ENCODE measurements at places on chromosomes 2 and 18.

GRCh38 chr2:134919341-134920210, 954 bp downstream of the CCNT2 start:
- peak; percentile 36 for DNase-seq

DNA sequence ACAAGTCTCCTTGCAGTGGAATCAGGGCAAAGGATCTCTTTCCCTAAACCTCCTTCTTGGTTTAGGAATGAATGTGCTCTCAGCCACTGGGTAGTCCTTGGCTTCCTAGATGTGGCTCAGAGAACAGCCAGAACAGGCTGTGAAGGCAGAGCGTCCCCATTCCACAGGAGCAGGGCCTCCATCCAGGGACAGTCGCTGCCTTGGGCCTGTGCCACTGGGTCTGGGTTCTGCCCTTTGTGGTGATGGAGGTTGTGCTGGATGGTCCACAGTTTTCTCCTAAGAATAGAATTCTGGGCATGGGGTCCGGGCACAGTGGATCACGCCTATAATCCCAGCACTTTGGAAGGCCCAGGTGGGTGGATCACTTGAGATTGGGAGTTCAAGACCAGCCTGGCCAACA, 516.5 kb upstream of the RAB6C start:
- no peak for DNase-seq

DNA sequence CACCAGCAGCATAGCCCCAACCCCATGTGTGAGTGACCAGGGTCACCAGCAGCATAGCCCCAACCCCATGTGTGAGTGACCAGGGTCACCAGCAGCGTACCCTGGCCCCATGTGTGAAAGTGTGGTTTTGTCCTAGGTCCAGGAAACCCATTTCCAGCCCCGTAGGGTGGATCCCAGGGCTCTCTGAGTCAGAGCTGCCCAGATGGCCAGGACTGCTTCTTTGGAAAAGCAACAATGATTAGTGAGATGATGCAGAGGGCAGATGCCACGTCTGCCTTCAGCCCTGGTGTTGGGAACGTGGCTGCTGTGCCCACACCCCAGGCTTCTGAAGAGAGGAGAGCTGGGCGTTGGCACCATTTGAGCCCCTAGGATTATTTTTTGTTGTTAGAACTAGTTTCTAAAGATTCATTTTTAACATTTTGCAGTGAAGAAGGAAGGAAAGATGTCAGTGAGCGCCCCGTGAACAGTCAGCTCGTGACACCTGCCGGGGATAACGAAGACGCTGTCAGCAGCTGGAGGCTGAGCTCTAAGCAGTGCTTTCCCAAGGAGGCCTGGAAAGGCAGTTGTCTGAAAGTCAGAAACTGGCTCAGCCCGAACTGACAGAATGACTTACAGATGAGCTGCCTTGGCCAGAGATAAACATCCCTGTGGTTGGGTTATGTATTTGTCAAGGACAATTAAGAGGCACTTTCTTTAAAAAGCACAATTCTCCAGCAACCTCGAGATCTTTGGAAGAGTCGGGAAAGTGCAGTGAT, 32.1 kb upstream of the KCNG2 start:
- DNase-seq: no peak

GRCh38 chr2:98039085-98039756, 43.5 kb upstream of the TMEM131 start:
- DNase-seq: no peak

- DNase-seq: no peak
Measured at GRCh38 chr2:216555274-216555673, 56.6 kb downstream of the RPL37A start.

DNA sequence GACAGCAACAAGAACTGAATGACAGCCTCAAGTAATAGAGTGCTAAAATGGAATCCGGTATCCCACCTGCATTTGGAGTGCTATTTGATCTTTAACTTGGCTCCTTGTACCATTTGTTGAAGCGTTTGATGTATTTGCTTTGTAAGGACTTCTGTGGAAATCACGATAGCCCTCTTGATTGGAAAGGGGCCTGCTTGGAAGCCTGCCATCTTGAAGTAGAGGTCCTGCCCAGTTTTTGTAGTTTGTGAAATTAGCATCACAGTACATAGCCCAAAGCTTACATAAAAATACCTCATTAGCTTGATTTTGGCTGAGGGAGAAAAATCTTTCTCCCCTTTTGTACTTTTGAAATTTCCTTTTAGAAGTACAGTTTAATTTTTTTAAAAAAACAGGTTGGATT, 2.7 kb downstream of the CDCA7 start:
- DNase-seq: no peak

GRCh38 chr2:10720947-10721395, 459 bp upstream of the ATP6V1C2 start:
- DNase-seq: no peak

DNA sequence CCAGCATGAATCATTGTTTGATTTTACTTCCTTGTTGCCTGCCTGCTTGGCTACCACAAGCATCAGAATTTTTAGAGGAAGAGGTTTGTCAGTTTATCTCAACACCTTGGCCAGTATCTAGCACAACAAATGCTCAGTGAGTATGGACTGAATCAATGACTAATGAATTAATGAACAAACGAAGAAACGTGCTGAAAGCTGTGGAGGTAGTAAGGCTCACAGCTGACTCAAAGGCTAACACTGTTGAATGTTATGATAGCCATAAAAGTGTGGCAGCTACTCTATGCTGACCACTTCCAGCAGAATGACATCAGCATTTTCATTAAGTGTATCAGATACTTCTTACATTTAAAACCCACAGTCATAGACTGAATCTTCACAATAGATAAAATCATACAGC, 543.4 kb downstream of the IRS1 start:
- DNase-seq: no peak

DNA sequence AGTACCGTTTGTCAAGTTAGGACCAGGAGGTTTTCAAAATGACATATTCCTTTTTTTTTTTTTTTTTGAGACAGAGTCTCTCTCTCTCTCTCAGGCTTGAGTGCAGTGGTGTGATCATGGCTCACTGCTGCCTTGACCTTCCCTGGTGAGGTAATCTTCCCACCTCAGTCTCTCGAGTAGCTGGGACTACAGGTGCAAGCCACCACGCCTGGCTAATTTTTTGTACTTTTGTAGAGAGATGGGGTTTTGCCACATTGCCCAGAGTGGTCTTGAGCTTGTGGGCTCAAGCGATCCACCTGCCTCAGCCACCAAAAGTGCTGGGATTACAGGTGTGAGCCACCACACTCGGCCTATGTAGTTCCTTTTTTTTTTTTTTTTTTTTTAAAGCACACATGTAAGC, 127.9 kb upstream of the SEC11C start:
- DNase-seq: no peak

- no peak for DNase-seq
Measured at GRCh38 chr18:12281861-12282260, 26.2 kb upstream of the TUBB6 start.

DNA sequence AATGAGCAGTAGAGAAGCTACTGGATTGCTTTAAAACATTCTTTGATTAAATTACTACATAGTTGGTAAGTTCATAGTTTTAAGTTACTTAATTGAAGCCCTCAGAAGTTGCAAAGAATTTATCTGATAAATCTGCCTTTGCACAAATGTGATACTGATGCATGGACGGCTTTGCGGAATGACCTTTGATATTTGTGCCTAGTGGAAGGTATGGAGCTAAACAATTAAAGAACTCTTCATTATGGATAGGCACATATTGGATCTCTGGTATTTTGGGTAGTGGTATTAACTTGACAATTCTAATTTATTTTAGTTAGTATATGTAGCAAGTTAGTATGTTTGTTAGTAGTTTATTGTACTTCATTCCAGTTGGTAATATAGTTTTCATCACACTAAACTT, 54.1 kb downstream of the CFAP210 start:
- no peak for DNase-seq

DNA sequence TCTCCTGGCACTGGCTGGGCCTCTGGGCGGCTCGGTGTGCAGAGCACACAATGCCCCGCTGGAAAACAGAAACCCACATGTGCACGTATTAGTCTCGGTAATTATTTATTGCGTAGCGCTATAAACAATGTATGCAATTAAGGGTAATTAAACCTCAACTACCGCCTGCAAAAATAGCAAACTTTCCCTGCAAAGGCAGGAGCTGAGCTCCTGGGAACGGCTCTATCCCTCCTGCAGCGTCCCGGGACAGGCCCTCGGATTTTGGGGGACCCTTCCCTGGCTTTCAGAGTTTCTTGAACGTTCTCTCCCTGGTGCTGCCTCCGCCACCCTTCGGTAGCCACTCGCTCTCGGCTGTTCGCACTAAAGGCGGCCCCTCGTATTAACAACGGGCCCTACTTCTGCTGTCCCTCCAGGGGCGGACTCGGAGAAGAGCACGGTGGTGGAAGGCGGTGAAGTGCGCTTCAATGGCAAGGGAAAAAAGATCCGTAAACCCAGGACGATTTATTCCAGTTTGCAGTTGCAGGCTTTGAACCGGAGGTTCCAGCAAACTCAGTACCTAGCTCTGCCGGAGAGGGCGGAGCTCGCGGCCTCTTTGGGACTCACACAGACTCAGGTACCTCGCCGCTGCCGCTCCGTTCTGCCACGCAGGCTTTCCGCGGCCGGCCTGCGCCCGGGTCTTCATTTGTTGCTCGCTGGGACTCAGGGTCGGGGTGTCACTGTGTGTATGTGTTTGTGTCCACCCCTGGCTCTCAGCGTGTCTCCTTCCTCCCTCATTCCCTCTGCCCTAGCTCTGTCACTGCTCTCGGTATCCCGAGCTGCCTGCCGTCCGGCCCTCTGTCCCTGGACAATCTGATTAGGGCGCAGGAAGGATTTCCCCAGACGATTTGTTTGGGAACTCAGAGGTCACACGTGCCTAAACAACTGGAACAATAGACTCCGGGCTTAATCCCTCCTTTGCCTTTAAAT, 1.2 kb downstream of the DLX1 start:
- DNase-seq: peak; percentile 61

GRCh38 chr2:29218071-29218470, 102.9 kb downstream of the CLIP4 start:
- DNase-seq: no peak

DNA sequence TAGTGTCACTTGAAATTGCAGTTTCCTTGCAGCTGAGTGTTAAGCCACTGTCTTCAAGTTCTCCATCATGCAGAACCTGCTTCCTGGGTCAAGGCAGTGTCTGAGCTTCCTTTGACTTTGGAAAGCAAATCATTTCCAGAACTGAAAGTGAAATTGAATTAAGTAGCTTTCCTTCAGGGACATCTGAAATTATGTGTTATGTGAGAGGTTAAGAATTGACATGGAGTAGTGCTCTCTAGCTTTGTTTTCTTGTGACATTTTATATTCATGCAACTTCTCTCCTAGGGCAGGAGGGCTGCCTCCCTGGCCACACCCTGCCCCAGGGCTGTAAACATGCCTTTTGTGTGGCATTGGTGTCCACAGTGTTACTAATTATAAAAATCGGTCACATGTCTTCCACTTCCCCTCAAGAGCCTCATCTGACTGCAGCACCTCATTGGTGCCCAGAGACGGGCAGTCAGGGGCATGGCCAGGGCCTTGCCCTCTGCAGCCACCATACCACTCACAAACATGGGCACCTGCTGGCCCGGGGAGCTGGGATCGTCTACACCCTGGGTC, 14.4 kb downstream of the RAB12 start:
- DNase-seq: no peak

DNA sequence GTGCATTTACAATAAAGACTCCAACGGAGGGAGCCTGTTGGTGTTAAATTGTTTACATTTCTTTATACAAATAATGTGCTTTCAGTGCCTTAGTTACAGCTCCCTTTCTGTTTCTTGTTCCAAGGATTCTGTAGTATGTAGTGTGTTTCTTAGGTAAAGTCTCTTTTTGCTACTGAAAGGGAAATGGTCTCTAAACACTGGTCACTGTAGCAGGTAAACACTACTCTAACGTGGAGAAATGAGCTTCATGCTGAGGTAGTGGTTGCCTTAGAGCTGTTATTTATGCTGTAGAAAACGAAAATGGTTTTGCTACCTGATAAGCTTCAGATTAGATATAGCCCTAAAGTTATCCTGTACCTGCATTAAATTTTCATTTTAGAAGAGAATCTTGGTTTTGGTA, 163.6 kb downstream of the CAPN13 start:
- no peak for DNase-seq

- DNase-seq: no peak
Measured at GRCh38 chr2:120256651-120257000, 4.0 kb downstream of the RALB start.

GRCh38 chr2:9103663-9104277, 100.3 kb upstream of the MBOAT2 start:
- no peak for DNase-seq

DNA sequence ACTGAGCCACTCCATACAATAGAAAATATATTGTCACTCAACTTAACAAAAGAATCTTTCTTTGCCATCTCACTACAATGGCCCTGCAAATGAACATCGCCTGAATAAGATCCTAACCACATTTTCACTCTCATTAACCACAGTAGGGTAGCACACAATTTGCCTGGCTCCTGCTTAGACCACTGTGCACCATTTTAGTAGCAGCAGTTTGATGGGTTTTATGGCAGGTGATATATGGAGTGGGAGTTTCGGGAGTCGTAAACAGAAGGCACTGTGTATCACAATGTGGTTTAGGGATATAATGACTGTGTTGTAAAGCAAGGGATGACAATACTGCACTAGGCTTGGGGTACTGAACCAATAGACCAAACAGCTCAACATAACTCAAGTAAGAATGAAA, 617.4 kb downstream of the BCL11A start:
- DNase-seq: no peak

DNA sequence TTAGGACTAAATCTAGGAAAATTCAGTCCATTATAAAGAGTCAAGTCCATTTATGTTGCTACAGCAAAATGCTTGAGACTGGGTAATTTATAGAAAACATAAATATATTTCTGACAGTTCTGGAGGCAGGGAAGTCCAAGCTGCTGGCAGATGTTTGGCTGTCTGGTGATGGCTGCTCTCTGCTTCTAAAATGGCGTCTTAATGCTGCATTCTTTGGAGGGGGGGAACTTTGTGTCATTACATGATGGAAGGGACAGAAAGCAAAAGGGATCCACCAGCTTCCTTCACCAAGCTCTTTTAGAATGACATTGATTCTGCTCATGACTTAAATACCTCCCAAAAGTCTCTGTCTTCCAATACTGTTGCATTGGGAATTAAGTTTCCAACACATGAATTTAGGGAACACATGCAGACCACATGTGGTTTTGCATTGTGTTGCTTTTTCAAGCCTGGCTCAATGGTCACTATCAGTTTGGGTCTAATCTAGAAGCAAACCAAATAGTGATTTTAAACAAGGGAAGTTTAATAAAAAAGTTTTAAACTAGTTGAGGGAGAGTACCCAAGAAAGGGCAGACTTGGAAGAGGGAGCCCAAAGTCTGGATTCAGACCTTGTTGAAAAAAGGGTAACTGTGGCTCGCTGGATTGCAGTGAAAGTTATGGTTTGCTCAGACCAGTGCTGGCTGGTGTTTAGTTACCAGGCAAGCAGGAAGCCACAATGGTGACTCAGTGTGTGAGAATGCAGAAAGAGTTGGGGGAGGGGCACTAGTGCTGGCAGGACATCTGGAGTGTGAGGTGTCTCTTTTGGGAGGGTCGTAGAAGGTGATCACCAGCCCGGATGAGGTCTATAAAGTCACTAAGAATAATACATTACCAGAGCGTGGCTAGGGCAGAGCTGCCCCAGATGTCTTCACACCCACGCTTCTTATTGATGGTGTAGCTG, 30.8 kb downstream of the C18orf54 start:
- DNase-seq: no peak

GRCh38 chr18:9531791-9532410, 56.6 kb downstream of the RALBP1 start:
- DNase-seq: no peak

All from central memory CD4-positive, alpha-beta T cell (primary cell).